Naive thymus-derived CD4-positive, alpha-beta T cell (primary cell): ENCODE measurements at places on chromosomes 13 and 19. TPM values are rescaled to one million over a fixed set of nuclear protein-coding genes. Genes with fewer than 3 reads are reported as not detected.

GRCh38 chr19:35142606-35143230 is 337 bp upstream of the FXYD7 start:
- peak; percentile 86 for DNase-seq

DNA sequence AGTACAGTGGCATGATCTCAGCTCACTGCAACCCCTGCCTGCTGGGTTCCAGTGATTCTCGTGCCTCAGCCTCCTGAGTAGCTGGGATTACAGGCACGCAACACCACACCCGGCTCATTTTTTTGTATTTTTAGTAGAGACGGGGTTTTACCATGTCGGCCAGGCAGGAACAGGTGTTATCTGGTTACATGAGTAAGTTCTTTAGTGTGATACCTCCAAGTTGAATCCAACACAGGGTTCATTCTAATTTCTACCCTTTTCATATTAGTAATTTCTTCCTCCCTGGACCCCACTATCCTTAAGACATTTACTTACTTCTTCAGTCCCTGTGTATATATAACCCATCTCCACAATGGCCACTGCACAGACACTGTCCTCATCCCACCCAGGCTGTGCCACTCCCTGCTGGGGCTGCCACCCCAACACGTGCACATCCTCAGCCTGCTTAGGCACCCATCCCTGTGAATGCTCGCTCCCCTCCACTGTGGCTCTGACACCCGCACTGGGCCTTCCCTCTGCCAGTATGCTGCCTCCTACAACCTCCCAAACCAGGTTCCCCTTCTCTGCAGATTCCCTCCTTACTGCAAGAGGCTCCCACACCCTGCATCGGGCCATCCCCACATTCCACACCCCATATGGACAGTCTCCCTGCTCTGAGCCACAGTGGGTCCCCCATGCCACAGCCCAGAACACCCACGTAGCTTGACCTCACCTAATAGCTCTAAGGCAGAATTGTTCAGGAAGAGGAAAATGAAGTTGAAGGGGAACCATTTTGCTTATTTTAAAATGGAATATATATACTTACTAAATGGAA is 147.1 kb downstream of the TBC1D4 start:
- no peak for DNase-seq

DNA sequence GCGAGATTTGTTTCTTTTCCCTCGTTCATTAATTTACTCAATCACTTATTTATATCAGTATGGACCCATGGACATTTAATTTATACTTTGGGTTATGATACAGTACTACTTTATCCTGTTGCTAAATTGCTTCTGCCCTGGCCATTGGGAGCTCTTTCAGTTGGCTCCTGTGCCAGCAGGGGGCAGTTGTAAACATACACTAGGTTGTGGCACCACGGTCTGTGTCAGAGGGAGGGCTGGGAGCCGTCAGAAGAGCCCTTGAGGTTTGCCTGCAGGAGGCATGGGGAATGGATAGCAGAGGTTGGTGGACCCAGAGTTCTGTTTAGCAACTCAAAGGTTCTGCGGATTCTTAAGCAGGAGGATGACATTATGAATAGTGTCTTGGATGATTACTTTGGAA is 94.3 kb downstream of the ERCC5 start:
- no peak for DNase-seq

DNA sequence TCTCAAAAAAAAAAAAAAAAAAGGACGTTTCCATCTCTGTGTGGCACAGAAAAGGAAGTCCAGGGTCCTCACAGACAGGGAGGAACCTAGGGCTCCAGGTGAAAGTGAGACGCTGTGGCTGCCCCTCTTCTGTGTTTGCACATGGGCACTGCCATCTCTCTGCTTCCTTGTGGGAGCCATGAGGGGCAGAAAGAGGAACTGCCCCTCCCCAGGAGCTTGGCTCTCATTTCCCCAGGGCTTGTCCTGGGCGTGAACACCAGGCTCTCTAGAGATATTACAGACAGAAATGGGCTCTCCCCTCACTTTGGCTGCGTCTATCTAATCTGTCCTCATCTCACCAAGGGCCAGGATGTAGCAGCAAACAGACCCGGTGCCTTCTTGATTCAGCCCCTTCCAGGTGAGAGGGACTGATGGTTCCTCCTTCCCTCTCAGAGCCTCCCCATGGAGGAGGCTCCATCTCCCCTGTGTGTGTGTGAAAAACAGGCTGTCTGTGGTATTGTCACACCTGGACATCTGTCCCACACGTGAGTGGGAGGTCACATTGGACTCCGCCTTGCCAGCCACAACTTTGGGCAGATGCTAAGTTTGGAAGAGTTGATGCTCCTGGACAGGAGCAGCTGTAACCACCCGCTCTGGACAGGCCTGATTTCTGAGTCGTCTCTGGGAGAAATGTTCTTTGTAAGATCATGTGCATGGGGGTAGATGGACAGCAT is 840 bp upstream of the LILRA4 start:
- no peak for DNase-seq

GRCh38 chr19:45125975-45126493 is 33.1 kb downstream of the PPP1R37 start:
- DNase-seq, result peak; percentile 60

Gene MYH14
- total RNA-seq, result not detected in 2 replicates

Gene CDX2
- not detected for total RNA-seq

DNA sequence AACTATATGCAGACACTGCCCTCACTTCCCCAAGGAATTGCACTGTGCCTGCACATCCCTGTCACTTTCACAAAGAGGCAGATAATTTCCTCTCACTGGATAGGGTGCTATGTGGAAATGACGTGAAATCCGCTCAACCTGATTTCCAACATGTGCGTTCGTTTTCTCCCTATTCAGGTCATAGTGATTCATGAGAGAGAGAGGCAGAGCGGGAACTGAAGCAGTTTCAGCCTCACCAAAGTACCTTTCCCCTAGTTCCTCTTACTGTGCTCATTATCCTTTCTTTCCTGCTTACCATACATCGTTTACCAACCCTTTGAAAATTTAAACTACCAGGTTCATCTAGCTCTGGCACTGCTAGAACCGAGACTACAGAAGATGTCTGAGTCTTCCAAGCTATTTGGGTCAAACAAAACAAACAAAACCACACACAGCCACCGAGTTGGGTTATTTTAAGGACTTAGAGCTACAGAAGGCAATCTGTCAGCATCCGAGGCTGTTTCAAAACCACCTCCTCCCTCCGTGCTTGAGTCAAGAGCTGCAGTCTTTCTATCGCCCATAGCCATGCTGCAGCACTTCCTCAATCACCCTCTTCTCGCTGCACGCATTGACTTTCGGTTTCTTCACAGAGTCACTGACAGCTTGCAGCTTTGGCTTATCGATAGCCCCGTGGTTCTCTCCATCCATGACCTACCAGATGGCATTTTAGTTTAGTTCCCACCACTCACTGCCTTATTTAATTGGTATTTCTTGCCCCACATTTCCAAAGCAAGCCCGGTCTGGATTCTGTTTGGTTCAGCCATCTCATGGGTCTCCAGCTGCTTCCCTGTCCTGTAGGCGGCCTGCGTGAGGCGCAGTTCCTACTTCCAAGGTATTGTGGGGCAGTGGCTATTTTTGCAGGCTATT is 1395.8 kb downstream of the EFNB2 start:
- peak; percentile 40 for DNase-seq
